Activated CD8-positive, alpha-beta T cell treated with anti-CD3 and anti-CD28 coated beads, Interleukin-2, amount 10 ng/mL, durations not matched to agents 7 days and 5 days (primary cell): ENCODE measurements at places on chromosomes 13 and 19. TPM values are rescaled to one million over a fixed set of nuclear protein-coding genes. Genes with fewer than 3 reads are reported as not detected.

Gene EPS8L1
- 8.6 TPM for total RNA-seq

Gene SYDE1
- total RNA-seq = 0.13 TPM

Gene GJB2
- 0.26 TPM for total RNA-seq

Gene ZFP28
- 6.6 TPM for total RNA-seq

Gene FAM216B
- not detected for total RNA-seq

Gene IRS2
- total RNA-seq = 3.3 TPM

Gene NBEA
- total RNA-seq = 0.34 TPM

Gene RNF17
- total RNA-seq = not detected

Gene SIGLEC12
- 0.34 TPM for total RNA-seq

Gene KLK7
- total RNA-seq = not detected

Gene ZNF440
- 17.7 TPM for total RNA-seq

Gene CCDC8
- not detected for total RNA-seq

Gene EDNRB
- total RNA-seq = not detected

Gene BCAM
- not detected for total RNA-seq

Gene WASF3
- not detected for total RNA-seq

Gene CLEC11A
- 2.3 TPM for total RNA-seq

Gene DMKN
- total RNA-seq = not detected

Gene SMIM44
- total RNA-seq = not detected

Gene ZNF805
- total RNA-seq = 9.8 TPM

Gene ZNF534
- total RNA-seq = not detected

Gene ZNF417
- 21.1 TPM for total RNA-seq

Gene SIGLEC8
- total RNA-seq = not detected

Gene SULT2A1
- not detected for total RNA-seq

Gene CDX2
- total RNA-seq = not detected

Gene WDR87
- not detected for total RNA-seq

Gene ZNF675
- 23.6 TPM for total RNA-seq

Gene PLA2G4C
- total RNA-seq = 0.73 TPM

Gene ADGRE2
- total RNA-seq = 0.29 TPM

Gene KCNC3
- 0.39 TPM for total RNA-seq

Gene OR2Z1
- not detected for total RNA-seq

Gene ZNF714
- total RNA-seq = 20.0 TPM

Gene NLRP9
- not detected for total RNA-seq

Gene IRGC
- not detected for total RNA-seq

Gene CPB2
- total RNA-seq = not detected

Gene TTC9B
- total RNA-seq = not detected

Gene FGF21
- total RNA-seq = not detected

Gene PLEKHF1
- total RNA-seq = 47.7 TPM
